ENCODE measurements at places on chromosomes 4 and X.

DNA sequence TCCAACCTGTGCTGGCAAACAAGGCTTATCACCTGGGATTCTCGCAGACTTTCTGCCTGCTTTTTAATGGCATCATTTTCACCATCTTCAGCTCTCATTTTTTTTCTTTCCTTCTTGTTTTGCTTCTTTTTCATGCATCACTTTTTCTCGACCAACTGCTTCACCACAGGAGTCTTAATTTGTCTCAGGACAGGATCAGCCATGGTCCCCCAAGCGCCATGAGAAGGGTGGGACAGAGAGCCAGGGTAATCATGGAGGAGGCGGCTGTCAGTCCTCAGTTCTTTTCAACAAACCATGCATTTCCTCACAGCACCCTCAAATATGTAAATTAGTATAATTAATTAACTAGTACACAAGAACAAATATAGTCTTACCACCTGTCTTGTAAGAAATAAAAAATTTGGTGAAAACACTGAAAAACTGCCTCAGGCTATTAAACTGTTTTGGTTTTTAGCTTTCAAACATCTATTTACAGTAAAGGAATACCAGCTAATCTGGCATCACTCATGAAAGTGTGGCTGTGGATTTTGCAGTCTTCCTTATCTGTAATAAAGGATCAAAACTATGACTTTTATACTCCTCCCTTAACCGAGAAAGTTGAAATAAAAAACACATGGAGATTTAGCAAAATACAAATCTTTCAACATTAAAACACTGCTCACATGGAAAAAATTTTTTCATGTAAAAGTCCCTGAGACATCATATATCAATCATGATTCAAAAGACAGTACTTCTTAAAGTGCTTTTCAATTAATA, 19.1 kb downstream of the EIF4E start:
- no peak for DNase-seq

- peak; percentile 35 for DNase-seq
Measured at GRCh38 chr4:13559413-13559812, 15.1 kb upstream of the NKX3-2 start.

GRCh38 chr4:98298022-98298421, 36.8 kb downstream of the RAP1GDS1 start:
- DNase-seq = no peak

DNA sequence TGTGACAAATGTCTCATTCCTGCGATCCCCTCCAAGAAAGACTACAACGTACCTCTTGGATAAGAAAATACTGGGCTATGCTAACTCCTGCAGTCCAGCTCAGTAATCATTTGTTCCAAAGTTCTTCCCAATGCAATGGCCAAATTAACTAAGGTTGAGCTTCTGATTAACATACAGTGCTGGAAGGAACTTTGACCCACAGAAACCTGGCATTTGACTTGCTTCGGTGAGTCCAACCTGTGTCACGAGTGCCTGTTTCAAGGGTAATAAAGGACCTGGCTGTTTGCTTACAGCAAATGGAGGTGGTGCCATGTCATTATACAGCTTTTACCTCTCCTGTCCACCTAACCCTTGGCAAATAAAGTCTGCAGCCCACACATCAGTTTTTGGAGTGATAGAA, 83.2 kb downstream of the RBM47 start:
- no peak for DNase-seq

- DNase-seq = no peak
Measured at GRCh38 chrX:140715787-140716186, 6.2 kb downstream of the LINC00632 start.

GRCh38 chrX:54415534-54416350, 24.5 kb upstream of the TSR2 start:
- no peak for DNase-seq

DNA sequence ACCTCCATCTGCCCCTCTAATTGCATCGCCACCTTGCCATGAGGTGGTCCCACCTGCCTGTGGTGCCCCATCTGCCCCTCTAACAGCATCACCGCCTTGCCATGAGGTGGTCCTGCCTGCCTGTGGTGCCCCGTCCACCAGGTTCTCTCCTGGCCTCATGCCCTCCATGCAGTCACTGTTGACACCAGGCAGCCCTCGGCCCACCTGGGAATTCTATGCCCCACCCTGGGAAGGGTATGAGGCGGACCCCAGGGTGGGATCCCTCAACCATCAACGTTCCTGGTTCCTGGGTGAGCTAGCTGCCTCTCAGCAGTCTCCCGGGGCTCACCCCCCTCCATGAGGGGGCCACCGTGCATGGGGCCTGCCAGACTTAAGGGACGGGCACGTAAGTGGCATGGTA, 38.9 kb downstream of the ACOX3 start:
- no peak for DNase-seq

DNA sequence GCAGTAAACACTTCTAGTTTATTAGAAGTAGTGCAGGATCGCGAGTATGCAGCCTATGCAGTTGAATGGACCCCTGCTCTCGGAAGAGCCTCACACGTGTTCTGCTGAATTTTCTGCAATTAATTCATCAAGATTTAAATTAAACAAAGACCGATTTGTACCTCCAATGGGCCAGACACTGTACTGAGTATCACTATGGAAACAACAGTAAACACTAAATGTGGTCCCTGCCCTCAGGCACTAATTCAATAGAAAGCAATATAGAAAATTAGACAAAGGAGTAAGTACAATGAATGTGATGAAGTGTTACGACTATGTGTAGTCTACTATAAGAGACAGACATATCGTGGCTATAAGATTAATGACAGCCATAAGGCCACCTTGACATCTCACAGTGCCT, 740.3 kb upstream of the FRG1 start:
- DNase-seq = no peak

DNA sequence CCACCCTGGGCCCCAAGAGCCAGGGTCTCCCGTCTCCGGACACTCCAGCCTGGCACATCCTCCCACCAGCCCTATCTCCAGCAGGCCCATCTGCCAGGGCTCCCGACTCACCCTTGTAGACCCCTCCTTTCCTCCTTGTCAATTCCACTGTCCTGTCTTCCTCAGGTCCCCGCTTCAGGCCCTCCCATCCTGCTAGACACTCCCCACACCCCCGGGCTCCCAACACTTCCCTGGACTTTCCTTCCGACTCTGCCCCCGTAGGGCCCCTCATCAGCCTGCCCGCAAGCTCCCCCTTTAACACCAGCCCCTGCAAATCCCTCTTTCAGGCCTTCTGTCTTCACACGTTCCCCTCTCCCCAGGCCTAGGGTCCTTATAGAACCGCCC, 1.1 kb downstream of the PRAF2 start:
- DNase-seq = no peak

DNA sequence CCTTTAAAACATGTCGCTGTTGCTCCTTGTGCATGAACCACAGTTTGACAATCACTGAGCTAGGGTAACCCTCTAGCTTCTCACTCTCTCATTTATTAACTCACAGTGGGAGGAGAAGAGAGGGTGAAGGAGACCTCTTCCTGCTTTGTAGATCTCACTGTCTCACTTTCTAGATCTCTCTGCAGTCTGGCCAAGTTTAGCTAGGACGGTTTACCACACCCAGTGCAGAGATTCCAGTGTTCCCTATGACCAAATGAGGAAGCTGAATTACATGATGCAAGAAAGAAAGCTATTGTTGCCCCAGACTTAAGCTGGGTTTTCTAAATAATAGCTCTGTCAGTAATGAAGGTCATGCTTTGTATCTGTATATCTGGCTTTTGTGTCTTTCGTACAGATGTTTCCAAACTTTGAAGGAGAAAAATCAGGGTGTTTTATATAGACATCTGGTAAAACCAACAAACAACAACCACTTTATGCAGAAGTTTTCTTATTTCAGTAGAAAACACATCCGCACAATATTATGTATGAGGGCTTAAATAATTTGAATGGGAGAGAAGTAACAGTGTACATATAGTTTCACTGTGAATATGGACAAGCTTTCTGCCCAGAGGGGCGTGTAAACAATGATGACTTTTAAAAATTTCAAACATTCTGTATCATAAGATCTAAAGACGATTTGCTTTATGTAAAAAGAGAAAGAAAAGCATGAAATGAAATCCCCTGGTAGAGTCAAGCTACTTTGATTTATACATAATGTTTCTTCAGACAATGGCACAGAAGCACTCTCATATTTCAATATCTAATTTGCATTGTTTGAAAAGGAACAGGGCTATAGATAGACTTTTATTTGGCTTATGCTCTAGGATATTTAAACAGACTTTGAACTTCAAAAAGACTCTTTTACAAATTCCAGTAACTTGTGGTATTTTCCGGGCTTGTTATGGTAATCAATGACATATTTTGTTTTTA, 582.3 kb downstream of the FSTL5 start:
- DNase-seq = no peak

GRCh38 chr4:107734120-107734519, 14.1 kb upstream of the PAPSS1 start:
- DNase-seq = no peak

- DNase-seq = no peak
Measured at GRCh38 chr4:5793514-5793913, 82.5 kb downstream of the EVC start.

DNA sequence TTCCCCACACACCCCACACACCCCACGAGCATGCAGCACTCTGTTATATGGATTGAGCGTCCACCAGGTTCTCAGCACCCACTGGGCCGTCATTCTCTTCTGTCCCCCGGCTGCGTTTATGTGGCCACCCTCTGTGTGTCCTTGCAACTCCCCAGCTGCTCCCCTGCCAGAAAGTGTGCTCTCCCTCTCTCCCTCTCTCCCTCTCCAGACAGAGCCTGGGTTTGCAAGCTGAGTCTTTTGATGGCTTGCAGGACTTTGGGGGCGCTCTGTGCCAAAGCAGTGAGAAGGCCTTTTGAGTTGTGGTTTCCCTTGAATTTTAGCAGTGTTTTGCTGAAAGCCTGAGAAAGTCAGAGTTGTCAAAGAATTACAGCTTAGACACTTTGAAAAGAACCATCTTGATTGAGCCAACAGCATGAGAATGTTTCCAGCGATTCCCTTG, 173.5 kb downstream of the DCLK2 start:
- no peak for DNase-seq

GRCh38 chr4:83205760-83206159, 78.8 kb downstream of the COQ2 start:
- no peak for DNase-seq

- DNase-seq = no peak
Measured at GRCh38 chr4:108556588-108557200, 63.7 kb upstream of the RPL34 start.

DNA sequence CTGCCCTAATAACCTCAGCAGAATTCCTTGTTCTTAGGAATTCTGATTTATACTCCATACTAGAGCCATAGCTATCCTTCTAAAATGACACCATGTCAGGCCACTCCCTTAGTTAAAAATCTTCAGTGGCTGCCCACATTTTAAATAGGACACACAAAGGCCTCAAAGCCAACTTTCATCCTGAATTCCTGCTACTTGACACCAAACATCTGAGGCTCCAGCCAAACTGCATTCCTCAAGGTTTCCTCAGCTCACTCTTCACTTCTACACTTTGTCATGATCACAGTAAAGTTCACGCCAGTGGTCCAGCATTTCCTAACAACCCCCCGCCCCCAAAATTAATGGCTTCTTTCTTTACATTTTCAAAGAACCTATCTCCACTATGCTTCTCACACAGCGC, 124.3 kb downstream of the ADGRA3 start:
- peak; percentile 42 for DNase-seq

GRCh38 chr4:150863456-150863855, 151.6 kb downstream of the LRBA start:
- no peak for DNase-seq

GRCh38 chr4:47863486-47863885, 25.6 kb upstream of the CORIN start:
- no peak for DNase-seq

- DNase-seq = no peak
Measured at GRCh38 chrX:139094671-139095592, 383.4 kb upstream of the FGF13 start.

GRCh38 chrX:37686996-37687395, 1.4 kb downstream of the XK start:
- DNase-seq = no peak

DNA sequence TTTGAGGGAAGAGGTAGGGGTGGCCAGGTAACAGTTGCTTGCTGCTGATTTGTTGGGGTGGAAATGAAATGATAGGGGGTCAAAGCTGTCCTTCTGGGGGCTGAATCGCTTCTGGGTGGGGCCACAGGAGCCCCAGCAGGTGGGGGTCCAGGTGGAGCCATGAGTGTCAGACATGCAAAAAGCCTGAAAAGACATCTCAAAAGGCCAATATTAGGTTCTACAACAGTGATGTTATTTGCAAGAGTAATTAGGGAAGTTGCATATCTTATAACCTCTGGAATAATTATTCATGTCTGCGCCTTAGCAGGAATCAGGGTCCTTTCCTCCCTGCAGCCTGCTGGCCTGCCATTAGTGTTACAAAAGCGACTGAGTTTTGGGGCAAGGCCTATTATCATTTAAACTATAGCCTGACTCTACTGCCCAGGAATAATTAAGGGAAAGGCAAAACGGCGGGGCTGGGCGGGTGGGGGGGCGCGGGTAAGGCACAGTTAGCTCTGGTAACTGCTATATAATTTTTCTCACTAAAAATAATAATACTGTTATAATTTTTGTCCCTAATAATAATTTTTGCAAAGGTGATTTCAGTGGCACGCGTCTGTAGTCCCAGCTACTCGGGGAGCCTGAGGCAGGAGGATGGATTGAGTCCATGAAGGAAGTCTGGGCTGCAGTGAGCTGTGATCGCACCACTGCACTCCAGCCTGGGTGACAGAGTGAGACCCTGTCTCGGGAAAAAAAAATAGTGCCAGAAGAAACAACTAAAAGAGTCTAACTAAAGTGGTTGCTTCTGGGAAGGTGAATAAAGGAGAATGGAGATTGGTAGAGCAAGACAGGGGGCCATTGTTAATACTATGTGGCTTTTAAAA, 145.7 kb downstream of the MAGEB17 start:
- no peak for DNase-seq

GRCh38 chrX:12820737-12821136, 29.5 kb downstream of the PRPS2 start:
- no peak for DNase-seq

- DNase-seq = no peak
Measured at GRCh38 chrX:147803948-147804347, 107.8 kb upstream of the FMR1 start.

- DNase-seq = no peak
Measured at GRCh38 chr4:26176598-26177149, 144.1 kb upstream of the RBPJ start.

GRCh38 chr4:72997409-72997808, 72.1 kb downstream of the COX18 start:
- DNase-seq = no peak

DNA sequence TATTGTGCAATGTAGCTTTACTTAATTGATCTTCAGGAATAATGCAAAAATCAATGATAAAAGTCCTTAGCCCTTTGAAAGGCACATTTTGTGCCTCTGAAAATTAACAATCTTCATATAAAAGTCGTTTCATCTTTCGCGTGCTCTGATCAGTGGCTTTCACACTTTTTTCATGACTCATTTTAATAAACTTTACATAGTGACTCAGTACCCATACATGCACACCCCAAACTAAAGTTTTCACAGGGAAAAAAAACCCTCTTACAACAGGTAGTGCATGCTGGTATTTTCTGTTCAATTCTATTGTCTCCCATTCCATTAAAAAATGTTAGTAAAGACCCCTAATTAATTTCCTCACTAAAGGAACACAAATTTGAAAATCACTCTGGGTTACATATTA, 21.5 kb downstream of the RWDD4 start:
- DNase-seq = peak; percentile 73

- no peak for DNase-seq
Measured at GRCh38 chr4:26911254-26911653, 50.6 kb downstream of the STIM2 start.
